ENCODE measurements at places on chromosomes 3 and 15. TPM values are rescaled to one million over a fixed set of nuclear protein-coding genes. Genes with fewer than 3 reads are reported as not detected.

DNA sequence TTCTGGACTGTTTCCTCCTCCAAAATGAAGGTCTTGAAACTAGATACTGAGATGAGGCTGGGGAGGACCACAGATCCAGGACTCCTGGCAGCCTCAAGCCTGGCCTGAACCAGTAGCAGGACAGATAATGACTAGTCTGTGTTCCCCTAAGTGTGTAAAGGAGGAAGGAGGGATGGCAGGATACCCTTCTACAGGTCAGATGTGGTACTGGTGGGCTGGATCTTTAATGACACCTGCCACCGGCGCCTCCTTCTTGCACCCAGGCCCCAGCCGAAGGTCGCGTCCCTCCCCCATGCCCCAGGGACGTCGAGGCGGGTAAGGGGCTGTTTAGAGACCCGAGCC lies 556 bp downstream of the USP19 start:
- H3K4me3 ChIP-seq: peak overlapping the region; percentile 76
- H3K27ac ChIP-seq: peak overlapping the region; percentile 97
- peaks cover 5% of the 10 kb centered on the region for H3K36me3 ChIP-seq
- H3K27me3 ChIP-seq: no peaks in the 10 kb centered on the region
- no peak for DNase-seq
- peaks cover 24% of the 10 kb centered on the region for H3K4me1 ChIP-seq

DNA sequence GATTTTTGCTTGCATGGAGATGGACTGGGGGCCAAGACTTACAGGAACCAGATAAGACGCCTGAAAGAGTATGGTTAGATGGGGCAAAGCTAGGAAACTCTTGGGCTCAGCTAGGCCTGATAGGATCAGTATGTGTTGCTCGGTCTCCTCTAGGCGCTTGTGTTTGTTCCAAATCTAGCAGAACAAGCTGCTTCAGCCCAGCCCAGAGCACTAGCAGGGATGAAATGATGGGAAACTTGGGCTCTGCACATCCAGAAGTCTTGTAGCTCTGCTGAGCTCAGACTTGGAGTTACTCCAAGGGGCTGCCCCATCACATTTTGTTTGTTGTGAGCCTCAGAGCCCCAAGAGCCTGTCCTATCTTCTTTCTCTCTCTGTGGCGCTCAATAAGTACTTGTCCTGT lies 34.7 kb downstream of the FOXL2 start:
- H3K36me3 ChIP-seq: no peaks in the 10 kb centered on the region
- H3K4me1 ChIP-seq: peaks cover 10% of the 10 kb centered on the region
- H3K27ac ChIP-seq: no peak overlapping the region

DNA sequence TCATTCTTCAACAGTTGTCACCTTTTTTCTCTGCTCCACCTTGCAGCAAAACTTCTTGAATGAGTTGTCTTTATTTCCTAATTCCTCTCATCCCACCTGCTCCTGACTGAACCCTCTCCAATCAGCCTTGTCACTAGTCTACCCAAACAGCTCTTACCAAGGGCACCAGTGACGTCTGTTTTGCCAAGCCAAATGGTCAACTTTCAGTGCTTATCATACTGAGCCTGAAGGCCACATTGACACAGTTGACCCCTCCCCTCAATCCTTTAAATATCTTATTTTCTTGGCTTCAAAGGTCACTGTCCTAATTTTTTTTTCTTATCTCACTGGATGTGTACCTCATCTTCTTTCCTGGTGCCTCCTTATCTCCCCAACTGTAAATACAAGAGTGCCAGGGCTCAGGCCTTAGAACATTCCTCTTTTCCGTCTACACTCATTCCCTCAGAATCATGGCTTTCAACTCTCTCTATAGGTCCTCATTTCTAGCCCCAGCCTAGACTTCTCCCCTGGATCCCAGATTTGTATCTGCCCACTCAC lies 43.2 kb downstream of the CMTM8 start:
- no peaks in the 10 kb centered on the region for H3K27me3 ChIP-seq
- H3K36me3 ChIP-seq: no peaks in the 10 kb centered on the region

- H3K4me1 ChIP-seq: peaks cover 5% of the 10 kb centered on the region
- DNase-seq: no peak
- H3K36me3 ChIP-seq: no peaks in the 10 kb centered on the region
- no peak overlapping the region for H3K27ac ChIP-seq
- no peaks in the 10 kb centered on the region for H3K27me3 ChIP-seq
These were observed 567.0 kb upstream of the MCTP2 start for GRCh38 chr15:93664213-93664956.

GRCh38 chr3:97821287-97821773 lies 481 bp upstream of the CRYBG3 start:
- peak overlapping the region; percentile 94 for H3K4me3 ChIP-seq
- no peaks in the 10 kb centered on the region for H3K27me3 ChIP-seq
- H3K36me3 ChIP-seq: no peaks in the 10 kb centered on the region
- H3K27ac ChIP-seq: peak overlapping the region; percentile 94
- no peak for DNase-seq

The CHRM5 gene
- not detected for total RNA-seq

The GOLGA6D gene
- total RNA-seq: not detected
